EH (cell line): ENCODE measurements at places on chromosomes 16 and 17.

GRCh38 chr17:12519956-12520594, 145.6 kb upstream of the MYOCD start:
- DNase-seq = peak; percentile 93

- DNase-seq = peak; percentile 21
Observed at GRCh38 chr16:59878479-59878878, 1144.4 kb upstream of the GOT2 start.

GRCh38 chr17:1111599-1112443, 68.0 kb downstream of the ABR start:
- DNase-seq = no peak

- DNase-seq = no peak
Observed at GRCh38 chr17:5425826-5426225, 5.8 kb downstream of the RPAIN start.

- DNase-seq = no peak
Observed at GRCh38 chr17:75144816-75145512, 9.3 kb downstream of the JPT1 start.
